ENCODE measurements at places on chromosomes 4 and X.

- DNase-seq, result no peak
Observed at GRCh38 chr4:154757713-154758112, 13.9 kb downstream of the LRAT start.

GRCh38 chrX:8689473-8689872 lies 42.5 kb downstream of the ANOS1 start:
- DNase-seq, result no peak

DNA sequence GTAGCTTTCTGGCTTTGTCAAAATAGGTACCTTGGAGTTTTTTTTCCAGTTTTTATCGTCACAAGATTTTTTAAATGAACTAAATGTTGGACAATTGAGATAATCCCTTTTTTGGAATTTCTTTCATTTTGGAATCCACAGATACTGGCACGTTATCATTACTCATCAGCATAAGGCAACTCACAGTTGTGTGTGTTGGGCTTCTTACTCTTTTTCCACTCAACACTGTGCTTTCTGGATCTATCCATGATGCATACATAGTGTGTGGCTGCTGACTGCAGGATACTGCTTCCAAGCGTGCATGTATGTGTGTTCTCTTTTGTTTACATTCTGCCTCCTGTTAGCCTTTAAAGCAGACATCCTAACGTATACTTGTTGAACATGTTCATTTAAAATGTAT lies 113.5 kb upstream of the FAM9A start:
- no peak for DNase-seq

DNA sequence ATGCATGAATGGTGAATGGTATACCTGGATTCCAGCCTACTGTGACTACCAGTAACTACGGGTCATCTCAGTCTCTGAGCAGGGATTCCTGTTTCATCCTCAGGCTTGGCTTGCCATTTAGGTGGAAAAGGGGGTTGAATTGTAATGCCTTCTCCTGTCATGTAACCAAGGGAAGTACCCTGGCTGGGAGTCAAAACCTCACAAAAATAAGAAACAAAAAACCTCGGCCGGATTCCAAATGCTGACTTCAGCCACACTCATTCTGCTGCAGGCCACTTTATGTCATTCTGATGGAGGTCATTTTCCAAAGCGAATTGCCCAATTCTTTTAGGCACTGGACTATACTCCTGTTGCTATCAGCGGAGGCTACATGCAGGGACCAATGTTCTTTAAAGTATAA lies 324.7 kb downstream of the LDB2 start:
- no peak for DNase-seq

GRCh38 chrX:77389891-77390290 lies 57.3 kb upstream of the FGF16 start:
- no peak for DNase-seq
